ENCODE measurements at places on chromosomes 11 and 22.

- DNase-seq, result no peak
These were observed 96.0 kb downstream of the EXT2 start for GRCh38 chr11:44191322-44192016.

DNA sequence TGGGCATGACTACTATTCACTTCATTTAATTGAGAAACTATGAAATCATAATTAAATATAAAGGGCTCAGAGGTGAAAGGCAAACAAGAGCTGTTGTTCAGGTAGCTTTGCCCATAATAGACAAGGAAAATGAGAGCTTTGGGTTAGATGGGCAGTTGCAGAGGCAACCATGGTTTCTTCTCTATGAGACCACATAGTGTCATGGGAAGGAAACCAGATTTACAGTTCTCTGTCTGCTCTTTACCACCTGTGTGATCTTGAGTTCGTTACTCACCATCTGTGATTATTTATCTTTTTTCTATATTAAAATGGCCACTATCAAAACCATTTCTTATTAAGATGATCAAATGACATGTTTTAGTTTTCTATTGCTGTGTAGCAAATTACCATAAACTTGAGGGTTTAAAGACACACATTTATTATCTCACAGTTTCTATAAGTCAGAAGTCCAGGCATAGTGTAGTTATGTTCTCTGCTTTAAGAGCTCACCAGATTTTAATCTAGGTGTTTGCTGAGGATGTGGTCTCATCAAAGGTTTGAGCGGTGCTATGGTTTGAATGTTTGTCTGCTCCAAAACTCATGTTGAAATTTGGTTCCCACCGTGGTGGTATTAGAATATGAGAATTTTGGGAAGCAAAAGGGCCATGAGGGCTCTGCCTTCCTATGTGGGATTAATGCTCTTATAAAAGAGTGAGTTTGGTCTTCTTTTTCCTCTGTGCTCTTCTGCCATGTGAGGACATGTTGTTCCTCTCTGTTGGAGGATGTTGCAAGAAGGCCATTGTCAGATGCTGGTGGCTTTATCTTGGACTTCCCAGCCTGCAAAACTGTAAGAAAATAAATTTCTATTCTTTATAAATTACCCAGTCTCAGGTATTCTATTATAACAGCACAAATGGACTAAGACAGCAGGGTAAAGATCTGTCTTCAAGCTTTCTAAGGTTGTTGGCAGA lies 38.2 kb downstream of the OR2AG2 start:
- no peak for DNase-seq

DNA sequence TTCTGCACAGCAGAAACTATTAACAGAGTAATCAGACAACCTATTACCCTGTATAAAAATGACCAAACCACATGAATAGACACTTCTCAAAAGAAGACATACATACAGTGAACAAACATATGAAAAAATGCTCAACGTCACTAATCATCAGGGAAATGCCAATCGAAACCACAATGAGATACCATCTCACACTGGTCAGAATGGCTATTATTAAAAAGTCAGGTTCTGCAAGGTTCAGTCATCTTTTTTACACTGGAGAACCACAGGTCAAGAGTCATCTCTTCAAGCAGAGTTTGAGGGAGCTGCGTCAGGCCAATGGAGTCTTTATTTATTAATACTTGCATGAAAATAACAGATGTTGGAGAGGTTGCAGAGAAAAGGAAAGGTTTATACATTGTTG lies 40.4 kb downstream of the RCN1 start:
- no peak for DNase-seq

DNA sequence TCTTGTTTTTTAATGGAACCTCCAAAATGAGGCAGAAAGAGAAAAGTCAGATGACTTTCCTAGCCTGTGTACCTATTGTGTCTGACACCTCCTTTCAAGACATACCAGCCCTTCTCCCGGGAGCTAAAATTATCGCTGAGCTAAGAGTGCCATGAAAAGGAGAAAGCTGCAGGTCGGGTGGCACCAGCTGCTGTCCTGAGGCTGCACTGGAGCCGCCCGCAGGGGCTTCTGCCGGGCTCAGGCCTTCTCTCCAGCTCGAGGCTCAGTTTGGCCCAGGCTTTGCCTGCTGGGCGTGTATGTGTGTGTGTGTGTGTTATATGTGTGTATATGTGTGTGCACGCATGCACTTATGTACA lies 27.7 kb upstream of the RAB1B start:
- no peak for DNase-seq

- no peak for DNase-seq
These were observed 23.2 kb downstream of the ARHGAP1 start for GRCh38 chr11:46677169-46677568.

GRCh38 chr11:75845324-75845723 lies 30.3 kb downstream of the UVRAG start:
- DNase-seq, result no peak
